ENCODE measurements at places on chromosomes 4 and X. TPM values are rescaled to one million over a fixed set of nuclear protein-coding genes. Genes with fewer than 3 reads are reported as not detected.
A peak's percentile ranks its signal among the peaks of the same experiment; 100 is the strongest.

DNA sequence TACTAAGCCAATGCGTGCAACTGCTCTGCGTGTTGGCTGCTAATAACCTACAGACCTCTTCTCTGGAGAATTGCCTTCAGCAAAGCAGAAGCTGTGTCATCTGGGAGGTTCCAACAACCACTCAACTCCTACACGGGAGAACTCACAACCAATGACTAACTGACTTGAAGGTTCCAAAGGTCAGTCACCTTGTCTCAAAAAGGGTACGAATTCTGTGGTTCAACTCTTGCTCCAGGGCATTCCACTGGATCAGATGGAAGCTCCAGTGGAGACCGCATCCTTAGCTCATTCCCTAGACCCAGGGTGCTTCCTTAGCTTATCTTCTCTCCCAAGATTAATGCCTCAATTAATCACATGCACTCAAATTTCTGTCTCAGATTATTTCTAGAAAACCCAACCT lies 222.7 kb downstream of the CHIC2 start:
- DNase-seq = no peak

GRCh38 chr4:37483610-37484009 lies 202.6 kb downstream of the RELL1 start:
- no peak for DNase-seq

GRCh38 chr4:36054694-36055422 lies 189.5 kb downstream of the ARAP2 start:
- no peak for DNase-seq

The ETDA gene
- total RNA-seq = not detected

- DNase-seq = no peak
These were observed 11.3 kb upstream of the GRXCR1 start for GRCh38 chr4:42881253-42881652.

The SRPX gene
- 110 TPM for total RNA-seq

GRCh38 chr4:182743815-182744214 lies 173.4 kb downstream of the DCTD start:
- no peak for DNase-seq

The SH3RF1 gene
- 31.8 TPM for total RNA-seq

DNA sequence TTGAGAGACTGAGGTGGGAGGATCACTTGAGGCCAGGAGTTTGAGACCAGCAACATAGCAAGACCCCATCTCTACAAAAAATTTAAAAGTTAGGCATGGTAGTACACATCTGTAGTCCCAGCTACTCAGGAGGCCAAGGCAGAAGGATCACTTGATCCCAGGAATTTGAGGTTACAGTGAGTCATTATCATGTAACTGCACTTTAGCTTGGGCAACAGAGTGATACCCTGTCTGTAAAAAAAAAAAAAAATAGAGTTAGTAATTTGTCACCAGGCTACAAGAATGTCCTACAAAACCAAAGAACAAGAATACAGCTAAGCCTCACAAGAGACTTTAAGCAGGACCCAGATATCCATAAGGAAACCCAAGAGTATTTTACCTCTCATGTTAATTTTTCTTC lies 27.0 kb upstream of the RAB28 start:
- DNase-seq = no peak

DNA sequence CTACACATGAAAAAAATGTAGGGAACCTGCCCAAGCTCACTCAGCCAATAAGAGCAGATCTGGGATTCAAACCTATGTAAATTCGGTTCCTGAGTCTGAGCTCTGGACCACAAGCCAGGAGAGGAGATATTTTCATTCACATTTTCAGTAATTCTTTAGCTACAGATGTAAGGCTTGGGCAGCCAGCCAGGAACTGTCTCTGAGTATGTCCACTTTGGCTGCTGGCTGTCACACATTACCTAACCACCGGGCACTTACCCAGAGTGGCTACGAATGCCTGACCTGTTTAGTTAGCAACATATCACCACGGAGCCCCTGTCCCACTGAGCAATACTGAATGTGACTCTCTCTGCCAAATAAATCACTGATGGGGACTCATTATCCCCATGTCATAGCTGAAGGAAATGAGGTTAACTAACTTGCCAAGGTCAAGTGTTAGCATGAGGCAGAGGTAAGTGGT lies 15.3 kb downstream of the USP46 start:
- peak; percentile 92 for DNase-seq

- DNase-seq = no peak
These were observed 123.1 kb downstream of the BTC start for GRCh38 chr4:74671080-74671698.

The FAM156A gene
- 14.7 TPM for total RNA-seq

The CPZ gene
- total RNA-seq = 10.0 TPM

The EDNRA gene
- total RNA-seq = 23.0 TPM

- DNase-seq = no peak
These were observed 56.6 kb downstream of the ANAPC10 start for GRCh38 chr4:145041378-145041777.

The PPP4R3C gene
- not detected for total RNA-seq

- no peak for DNase-seq
These were observed 216.2 kb upstream of the VEGFC start for GRCh38 chr4:177008836-177009501.

The ZCCHC13 gene
- not detected for total RNA-seq
